ENCODE measurements at places on chromosomes 7 and 10.
A peak's percentile ranks its signal among the peaks of the same experiment; 100 is the strongest.

DNA sequence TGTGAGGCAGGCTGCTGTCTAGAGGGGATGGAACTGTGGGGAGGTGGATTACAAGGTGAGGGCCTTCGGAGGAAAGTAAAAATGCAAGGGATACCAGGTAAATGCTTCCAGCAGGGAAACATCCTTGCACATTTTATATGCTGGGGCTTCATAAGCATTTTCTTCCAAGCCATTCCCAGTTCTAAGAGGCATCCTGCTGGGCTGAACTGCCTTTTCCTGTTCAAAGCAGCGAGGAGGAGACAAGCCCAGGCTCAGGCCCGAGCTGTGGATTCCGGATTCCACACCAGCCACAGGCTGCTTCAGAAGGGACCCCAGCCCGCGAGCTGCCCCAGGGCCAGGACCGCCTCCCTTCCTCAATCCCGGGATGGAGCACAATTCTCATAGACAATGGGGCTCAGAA is 249.7 kb downstream of the TNS3 start:
- no peak for DNase-seq

DNA sequence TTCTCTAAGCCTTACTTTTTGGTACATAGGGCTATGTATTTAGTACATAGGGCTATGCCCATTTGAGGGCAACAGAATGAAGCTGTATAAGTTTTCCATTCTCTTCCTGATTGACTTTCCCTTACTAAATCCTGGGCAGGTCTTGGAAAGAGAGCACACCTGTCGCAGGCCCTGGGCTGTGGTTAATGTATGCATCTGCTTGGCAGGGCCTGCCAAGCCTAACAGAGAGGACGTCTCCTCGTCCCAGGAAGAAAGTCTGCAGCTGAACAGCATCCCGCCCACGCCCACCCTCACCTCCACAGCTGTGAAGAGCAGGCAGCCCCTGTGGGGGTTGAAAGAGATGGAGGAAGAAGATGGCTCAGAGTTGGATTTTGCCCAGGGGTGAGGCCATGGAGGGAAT is 8.9 kb upstream of the PVRIG start:
- no peak for DNase-seq

DNA sequence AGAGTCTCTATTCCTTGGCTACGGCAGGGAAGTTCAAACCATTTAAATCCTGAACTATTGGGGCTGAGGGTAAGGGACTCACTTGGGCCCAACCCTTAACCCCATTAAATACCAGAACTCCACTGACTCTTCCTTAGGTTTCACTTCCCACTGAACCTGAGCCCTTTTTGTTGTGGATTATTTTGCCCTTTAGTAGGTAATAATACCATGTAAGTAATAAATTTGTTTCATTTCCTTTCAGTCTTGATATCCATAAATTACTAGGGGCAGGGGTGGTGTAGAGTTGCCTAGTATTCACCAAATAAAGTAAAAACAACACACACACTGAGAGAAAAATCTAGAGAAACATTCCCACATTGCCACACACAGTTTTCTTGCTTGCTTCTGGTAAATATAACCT is 352.0 kb downstream of the PCDH15 start:
- DNase-seq: no peak

DNA sequence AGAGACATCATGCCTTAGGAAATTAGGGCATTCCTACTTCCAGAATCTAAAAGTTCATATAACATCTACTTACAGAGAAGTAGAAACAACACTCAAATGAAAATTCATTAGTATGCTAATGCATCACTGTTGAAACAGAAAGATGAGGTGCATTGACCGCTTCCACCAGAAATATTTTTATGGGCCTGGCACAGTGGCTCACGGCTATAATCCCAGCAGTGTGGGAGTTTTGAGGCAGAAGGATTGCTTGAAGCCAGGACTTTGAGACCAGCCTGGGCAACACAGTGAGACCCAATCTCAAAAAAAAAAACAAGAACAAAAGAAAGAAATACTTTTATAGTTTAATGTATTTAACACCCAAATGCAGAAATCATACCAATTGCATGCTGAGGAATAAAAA is 220.9 kb downstream of the SKIDA1 start:
- DNase-seq: no peak

DNA sequence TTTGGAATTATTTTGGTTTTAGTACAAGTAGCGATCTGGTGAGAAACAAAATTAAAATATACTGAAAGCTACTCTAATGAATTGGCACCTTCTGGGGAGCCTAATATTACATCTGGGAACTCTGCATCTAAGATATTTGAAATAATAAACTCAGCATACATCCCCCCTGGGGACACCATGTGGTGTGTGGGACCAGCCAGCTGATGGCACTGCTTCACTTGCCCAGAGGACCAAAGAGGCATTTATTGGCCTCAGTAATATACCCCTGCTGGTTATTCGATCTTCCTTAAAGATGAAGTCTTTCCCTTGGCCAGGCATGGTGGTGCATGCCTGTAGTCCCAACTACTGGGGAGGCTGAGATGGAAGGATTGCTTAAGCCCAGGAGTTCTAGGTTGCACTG is 195.1 kb upstream of the AUTS2 start:
- peak; percentile 28 for DNase-seq
